Adipocyte (in vitro differentiated cells): ENCODE measurements at places on chromosomes 3 and 15.
A peak's percentile ranks its signal among the peaks of the same experiment; 100 is the strongest.

GRCh38 chr3:105118905-105119304 is 247.8 kb upstream of the ALCAM start:
- DNase-seq = peak; percentile 60

GRCh38 chr3:30354972-30355371 is 251.4 kb upstream of the TGFBR2 start:
- DNase-seq = no peak

DNA sequence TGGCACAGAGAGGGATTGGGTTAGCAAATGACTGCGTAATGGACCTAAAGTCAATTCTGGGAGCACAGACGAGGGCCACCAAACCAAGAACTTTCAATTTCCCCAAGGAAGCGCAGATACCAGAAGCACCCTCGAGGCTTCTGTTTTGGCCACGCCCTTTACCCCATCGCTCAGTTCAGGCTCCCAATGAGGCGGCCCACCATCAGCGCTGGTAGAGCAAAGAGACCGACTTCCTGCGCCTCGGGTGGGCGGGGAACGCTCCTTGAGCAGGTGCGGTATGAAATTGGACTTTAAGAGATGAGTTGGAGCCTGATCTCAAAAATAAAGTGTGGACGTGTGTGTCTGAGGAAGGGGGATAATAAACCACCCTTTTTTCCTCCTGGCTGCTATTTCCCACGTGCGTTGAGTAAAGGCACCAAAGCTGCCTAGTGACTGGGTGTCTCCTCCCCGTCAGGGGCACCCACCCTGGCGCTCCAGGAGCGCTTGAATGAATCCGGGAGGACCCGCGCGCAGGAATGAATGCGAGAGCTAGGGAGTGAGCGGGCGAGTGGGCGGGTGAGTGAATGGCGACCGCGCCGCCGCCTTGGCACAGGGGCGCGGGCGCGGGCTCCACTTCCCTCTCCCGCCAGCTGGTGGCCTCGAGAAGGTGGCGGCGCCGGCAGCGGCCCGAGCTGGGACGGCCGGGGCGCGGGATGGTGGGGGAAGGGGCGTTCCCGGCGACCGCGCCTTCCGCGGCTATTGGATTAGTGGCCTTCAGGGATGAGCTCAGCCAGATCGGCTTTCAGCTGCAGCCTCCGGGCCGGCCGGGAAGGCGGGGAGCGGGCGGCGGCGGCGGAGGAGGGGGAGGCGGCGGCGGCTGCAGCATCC is at the start of gene SPSB4:
SPSB4 (plus strand) TSS at position 772 of the 867 bp plus-strand sequence. CDS start 14,758 bp downstream, outside the sequence.
- peak; percentile 67 for DNase-seq

- peak; percentile 41 for DNase-seq
These were observed 3.7 kb downstream of the IFT80 start for GRCh38 chr3:160395297-160395696.

DNA sequence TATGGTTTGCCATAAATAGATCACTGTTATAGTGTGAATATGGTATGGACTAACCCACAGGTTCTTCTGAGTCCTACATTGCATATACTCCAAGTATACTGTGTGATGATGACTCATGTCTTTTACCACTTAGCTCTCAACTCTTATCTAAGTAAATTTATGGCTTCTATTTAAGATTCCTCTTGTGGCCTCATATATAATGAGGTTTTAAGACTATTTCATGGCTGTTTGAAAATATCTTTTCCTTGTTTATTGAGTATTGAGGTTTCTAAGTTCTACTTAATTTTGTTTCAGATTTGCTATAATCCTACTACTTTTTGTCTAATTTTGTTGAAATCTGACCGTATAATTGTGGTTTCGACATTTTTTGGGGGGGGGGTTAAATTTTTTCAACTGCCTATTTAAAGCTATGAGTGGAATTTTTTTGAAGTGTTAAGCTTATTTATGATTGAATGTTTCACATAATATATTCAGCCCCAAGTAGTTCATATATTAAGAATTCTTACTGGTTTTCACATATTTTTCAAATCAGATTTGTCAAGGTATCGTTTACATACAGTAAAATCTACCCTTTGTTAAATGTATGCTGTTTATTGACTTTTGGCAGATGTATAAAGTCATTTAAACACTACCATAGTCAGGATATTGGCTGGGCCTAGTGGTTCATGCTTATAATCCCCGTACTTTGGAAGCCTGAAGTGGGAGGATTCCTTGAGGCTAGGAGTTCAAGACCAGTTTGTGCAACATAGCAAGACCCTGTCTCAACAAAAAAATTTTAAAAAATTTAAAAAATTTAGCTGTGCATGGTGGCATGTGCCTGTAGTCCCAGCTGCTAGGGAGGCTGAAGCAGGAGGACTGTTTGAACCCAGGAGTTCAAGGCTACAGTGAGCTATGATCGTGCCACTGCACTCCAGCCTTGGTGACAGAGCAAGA is 11.7 kb downstream of the SLC25A36 start:
- peak; percentile 52 for DNase-seq
